BJ (cell line): ENCODE measurements at places on chromosomes 7 and 10.

DNA sequence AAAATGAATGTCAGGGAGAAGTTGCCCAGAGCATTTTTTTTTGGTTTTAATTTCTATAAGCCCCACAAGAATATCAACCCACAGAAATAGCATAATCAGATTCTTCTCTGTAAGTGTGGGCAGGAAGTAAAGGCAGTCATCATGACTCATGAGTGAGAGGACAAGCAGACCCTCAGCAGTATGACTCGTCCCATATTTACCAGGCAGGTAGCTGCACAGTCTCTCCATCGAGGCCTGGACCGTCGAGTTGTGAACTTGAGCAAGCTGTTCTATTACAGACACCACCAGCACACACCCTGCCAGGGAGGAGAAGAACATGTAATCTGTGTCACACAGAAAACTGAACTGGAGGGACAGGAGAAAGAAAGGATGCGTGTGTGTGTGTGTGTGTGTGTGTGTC, 37.8 kb downstream of the AOAH start:
- no peak for DNase-seq

GRCh38 chr7:44750424-44750823, 1.8 kb downstream of the ZMIZ2 start:
- DNase-seq: no peak

GRCh38 chr7:105269397-105269796, 119.3 kb downstream of the SRPK2 start:
- DNase-seq: no peak

DNA sequence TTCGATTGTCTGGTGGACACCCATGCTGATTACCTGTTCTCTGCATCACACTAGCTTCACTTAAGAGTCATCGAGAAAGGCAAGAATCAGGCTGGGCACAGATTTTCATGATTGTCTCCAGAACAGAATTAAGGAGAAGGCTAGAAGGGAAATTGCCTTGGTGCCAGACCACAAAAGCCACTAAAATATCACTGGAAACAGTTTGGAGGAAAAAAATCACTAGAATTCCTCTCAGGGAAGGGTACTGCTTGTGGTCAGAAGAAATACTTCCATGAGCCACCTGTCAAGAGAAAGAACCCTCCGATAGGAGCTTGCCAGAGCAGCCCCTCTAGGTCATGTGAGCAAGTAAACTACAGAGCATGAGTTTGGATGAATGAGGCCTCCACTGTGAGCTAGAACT, 269.3 kb upstream of the TEX47 start:
- no peak for DNase-seq

- DNase-seq: no peak
These were observed 119.0 kb downstream of the PTPN20 start for GRCh38 chr10:47030191-47030703.

DNA sequence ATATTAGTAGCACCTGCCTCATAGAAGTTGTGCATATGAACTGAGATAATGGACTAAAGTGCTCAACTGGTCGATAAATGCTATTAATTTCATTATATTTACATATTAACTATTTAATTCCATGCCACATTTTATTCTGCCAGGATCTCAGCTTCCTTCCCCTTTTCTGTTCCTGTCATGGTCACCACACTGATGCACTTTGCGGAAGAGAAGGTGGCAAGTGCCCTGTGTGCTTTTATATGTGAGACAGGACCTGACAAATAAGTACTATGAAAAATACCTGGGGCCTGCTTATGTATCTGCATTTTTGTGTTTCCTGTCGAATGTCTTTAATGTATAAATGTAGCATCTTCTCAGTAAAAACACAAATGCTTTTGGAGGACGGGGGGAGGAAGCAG, 12.2 kb downstream of the ATP6V0E2 start:
- DNase-seq: no peak
